ENCODE measurements at places on chromosomes 1 and 21.

DNA sequence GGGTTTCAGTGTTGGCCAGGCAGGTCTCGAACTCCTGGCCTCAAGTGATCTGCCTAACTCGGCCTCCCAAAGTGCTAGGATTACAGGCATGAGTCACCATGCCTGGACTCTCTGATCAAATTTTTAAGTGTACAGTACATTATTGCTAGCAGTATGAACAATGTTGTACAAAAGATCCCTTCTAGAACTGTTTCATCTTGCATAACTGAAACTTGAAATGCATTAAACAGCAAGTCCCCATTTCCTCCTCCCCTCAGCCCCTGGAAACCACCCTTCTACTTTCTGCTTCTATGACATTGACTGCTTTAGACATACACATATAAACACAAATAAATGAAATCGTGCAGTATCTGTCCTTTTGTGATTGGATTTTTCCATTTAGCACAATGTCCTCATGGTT, 463.4 kb downstream of the PTPRC start:
- no peak for DNase-seq

DNA sequence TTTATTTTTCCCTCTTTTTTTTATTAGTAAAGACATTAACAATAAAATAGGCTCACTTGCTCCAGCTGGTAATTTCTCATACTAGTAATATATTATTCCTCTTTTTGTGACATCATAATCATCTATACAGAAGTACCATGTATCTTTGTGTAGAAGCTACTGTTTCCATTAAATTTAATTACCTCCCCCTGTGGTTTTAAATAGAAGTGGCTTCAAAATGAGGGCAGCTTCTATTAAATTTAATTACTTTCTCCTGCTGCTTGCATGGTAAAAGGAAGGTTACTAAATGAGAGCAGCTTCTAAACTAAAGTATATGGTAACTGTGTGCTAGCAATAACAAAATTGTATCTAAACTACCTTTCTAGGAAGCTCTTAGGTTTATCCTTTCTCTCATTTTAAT, 94.0 kb downstream of the DPYD start:
- DNase-seq = peak; percentile 53

- DNase-seq = no peak
Measured at GRCh38 chr1:217747156-217747769, 116.1 kb downstream of the SPATA17 start.

DNA sequence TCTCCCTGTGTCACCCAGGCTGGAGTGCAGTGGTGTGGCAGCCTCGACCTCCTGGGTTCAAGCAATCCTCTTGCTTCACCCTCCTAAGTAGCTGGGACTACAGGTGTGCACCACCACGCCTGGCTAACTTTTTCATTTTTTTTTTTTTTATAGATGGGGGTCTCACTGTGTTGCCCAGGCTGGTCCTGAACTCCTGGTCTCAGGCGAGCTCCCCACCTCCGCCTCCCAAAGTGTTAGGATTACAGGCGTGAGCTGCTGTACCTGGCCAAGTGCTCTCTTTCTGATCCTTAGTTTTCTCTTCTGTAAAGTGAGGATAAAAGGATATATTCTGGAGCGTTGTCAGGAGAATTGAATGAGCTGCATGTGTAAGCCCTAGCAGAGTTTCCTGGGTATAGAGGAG, 68.7 kb downstream of the GALNT2 start:
- no peak for DNase-seq

DNA sequence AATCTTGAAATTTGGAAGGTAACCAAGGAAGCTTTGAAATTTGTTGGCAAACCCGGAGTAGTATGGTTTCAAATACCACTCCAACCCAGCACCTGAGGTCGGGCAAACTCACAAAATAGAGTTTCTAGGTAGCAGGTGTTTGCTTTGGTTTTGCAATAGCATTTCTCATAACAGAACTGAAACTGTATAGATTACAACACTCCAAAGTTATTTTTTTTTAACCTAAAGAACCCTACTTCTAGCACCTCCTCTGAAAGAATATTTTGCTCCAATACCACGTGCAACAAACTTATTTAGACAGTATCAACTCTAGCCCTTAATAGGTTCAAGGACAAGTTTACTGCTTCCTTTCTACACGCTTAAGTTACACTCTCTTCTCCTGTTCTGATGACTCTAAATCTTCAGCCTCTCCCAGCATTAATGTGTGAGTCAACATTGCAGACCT, 178.5 kb upstream of the FMN2 start:
- no peak for DNase-seq

DNA sequence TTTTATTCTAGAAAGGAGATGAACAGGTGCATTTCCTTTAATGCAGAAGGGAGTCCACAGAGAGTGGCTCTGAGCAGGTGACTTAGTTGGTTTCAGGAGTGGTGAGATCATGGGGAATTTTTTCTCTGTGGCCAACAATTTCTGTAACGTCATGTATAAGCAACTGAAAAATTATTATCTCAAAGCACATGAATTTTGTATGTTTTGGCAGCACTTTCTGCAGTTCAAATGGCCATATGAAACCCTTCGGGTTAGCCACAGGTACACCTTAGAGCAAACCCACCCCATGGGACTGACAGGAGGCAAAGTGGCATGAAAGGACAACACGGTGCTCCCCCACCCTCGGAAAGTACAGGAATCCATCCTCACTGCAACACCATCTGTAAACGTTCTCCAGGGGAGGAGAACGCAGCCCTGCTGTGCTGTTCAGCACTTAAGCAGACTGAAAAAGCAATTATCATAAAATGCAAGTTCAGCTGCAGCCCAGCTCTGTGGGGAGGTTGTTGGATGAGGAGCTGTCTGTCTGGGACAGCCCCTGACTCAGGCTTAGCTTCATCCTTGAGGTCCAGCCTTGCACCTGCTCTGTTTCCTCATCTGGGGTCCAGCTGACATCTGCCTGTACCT, 55.8 kb upstream of the CLDN14 start:
- peak; percentile 54 for DNase-seq

DNA sequence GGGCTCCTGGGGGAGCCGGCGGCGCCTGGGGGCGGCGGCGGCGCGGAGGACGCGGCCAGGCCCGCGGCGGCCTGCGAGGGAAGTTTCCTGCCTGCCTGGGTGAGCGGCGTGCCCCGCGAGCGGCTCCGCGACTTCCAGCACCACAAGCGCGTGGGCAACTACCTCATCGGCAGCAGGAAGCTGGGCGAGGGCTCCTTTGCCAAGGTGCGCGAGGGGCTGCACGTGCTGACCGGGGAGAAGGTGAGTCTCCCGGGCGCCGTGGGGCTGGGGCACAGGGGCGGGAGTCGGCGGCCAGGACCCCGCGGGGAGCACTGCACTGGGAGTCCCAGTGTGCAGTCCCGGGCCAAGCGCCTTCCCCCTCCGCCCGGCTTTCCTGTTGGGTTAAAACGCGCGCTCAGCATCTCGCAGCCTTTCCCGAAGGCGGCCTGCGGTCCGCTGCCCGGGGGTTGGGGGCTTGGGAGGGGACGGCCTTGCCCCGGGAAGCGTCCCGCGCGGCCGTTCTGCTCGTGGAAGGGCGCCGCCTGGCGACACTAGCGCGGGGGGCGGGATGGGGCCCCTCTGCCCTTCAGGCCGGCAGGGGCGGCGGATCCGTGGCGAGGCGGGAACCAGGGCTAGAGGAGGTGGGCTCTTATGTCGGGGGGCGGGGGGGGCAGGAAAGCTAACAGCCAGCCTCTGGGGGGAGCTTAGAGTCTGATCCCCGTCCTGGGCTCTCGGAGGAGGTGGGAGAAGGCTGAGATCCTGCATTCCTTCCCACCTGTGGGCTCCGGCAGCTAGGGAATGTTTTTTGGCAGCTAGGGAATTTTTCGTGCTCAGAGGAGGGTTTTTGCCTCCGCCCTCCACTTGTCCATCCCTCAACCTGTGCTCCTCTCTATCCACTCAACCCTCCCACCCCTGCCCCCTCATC, 1.1 kb downstream of the HUNK start:
- DNase-seq = peak; percentile 86

GRCh38 chr1:182395906-182396305, 4.3 kb upstream of the GLUL start:
- DNase-seq = no peak
